ENCODE measurements at places on chromosomes 7 and 10.

- no peak for DNase-seq
These were observed 85.9 kb downstream of the LSMEM1 start for GRCh38 chr7:112566442-112567324.

DNA sequence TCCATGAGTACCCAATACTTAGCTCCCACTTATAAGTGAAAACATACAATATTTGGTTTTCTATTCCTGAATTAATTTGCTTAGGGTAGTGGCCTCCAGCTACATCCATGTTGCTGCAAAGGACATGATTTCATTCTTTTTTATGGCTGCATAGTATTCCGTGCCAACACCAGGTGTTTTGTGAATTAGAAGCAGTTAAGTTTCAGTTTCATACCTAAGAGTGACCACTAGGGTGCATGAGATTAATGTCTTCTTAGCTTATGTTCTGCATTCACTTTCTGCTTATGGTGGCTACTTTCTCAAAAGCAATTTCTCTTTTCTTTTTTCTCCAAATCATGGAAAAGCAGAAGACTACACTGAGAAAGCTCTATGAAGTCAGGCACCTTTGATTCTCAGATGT lies 65.1 kb upstream of the VSTM2A start:
- DNase-seq = no peak

GRCh38 chr10:117107238-117107637 lies 30.8 kb downstream of the VAX1 start:
- DNase-seq = no peak

- no peak for DNase-seq
These were observed 16.4 kb upstream of the ELAPOR2 start for GRCh38 chr7:87075671-87076404.

DNA sequence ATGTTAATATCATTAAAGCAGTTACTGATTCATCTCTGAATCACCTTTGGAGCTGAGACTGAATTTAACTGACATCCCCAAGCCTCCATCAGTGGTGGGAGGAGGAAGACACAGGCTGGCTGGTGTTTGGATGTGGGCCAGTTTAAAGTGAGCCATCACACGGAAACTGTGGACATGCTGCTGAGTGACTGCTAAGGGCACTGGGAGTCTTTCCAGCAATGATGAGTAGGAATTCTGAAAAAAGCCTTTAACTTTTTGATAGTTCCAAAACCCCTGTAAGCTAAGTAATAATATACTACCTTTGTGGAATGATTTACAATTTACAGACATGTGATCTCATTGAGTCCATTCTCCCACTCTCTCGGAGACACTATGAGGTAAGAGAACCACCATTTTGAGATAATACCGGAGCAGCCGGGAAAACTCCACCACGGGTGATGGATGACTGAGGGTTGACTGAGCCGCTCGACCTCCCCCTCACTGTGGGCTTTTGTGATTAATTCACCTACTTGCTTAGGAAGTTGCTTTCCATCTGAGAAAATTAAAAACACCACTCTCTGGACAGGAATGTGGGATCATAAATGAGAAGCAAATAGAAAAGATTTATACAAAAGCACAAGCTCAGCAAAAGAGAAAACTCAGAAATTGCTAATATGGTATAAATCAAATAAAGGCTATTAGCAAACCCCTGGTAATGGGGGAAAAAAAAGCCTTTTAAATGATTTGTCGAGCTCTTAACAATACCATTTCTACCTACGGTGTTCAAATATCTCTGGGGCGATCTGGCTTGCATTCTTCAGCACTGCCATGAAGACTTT lies 194.8 kb downstream of the FANK1 start:
- no peak for DNase-seq

GRCh38 chr10:21661087-21661486 lies 127.1 kb downstream of the MLLT10 start:
- no peak for DNase-seq

DNA sequence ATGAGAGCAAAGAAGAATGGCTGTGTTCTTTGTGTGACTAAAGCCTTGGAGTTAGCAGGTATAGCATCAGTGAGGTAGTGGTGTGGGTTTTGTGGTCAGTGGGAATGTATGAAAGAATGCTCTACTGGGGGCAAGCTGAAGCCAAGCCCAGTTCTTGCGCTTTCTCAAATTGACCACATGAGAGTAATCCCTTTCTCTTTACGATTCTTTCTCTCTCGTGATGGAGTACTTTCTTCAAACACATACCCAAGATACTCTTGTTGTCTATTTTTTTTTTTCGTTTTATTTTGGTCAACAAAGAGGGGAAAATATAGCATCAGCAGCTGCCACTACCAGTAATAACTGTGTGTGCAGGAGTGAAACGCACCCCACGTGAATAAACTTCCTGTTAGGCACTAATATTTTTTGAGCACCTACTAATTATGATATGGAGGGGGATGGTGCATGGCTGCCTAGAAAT lies 8.4 kb upstream of the PANK1 start:
- DNase-seq = no peak

- DNase-seq = no peak
These were observed 8.8 kb downstream of the AFAP1L2 start for GRCh38 chr10:114395366-114396022.
